ENCODE measurements at places on chromosomes 6 and 20.

GRCh38 chr6:15491255-15491985, 171.4 kb downstream of the DTNBP1 start:
- DNase-seq, result peak; percentile 56

DNA sequence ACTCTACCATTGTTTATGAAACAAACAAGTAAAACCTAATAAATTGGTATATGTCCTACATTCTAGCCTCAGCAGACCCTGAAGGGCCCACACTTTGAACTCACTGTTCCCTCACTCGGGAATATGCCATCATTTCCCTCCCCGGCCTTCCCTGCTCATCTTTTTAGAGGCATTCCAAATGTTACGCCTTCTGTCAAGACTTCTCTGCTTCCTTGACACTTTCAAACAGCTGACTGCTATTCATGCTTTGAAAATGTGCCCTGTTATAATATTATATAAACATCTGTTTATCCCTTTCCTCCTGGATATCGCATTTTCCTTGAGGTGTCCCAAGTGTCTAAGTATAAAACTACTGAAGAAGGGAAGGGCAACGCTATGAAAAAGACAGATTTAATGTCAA, 249.5 kb upstream of the THEMIS start:
- no peak for DNase-seq

GRCh38 chr6:39365281-39366074, 43.0 kb upstream of the KCNK16 start:
- DNase-seq, result no peak

GRCh38 chr6:159691133-159691962, 1.7 kb downstream of the SOD2 start:
- DNase-seq, result peak; percentile 54

- no peak for DNase-seq
Observed at GRCh38 chr6:111989743-111990142, 64.2 kb upstream of the CCN6 start.

- no peak for DNase-seq
Observed at GRCh38 chr6:41878961-41879405, 16.2 kb downstream of the USP49 start.

DNA sequence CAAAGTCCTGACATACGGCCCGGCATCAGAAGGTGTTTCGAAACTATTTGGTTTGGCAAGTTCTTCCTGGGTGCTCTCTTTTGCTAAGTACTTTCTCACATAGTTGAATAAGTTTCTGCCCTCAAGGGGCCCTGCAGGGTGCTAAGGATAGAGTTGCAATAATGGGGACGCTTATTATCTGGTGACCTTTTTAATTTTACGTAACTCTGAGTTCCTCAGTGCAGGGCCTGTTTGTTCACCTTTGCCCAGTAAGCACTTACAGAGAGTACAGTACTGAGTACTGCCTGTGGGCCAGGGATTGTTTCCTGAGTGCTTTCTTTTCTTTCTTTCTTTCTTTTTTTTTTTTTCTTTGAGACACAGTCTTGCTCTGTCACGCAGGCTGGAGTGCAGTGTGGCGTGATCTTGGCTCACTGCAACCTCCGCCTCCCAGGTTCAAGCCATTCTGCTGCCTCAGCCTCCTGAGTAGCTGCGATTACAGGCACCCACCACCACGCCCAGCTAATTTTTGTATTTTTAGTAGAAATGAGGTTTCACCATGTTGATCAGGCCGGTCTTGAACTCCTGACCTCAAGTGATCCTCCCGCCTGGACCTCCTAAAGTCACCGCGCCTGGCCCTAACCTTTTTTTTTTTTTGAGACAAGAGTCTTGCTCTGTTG, 4.5 kb upstream of the PXMP4 start:
- DNase-seq, result no peak

- no peak for DNase-seq
Observed at GRCh38 chr6:35733633-35734032, 3.2 kb upstream of the ARMC12 start.

DNA sequence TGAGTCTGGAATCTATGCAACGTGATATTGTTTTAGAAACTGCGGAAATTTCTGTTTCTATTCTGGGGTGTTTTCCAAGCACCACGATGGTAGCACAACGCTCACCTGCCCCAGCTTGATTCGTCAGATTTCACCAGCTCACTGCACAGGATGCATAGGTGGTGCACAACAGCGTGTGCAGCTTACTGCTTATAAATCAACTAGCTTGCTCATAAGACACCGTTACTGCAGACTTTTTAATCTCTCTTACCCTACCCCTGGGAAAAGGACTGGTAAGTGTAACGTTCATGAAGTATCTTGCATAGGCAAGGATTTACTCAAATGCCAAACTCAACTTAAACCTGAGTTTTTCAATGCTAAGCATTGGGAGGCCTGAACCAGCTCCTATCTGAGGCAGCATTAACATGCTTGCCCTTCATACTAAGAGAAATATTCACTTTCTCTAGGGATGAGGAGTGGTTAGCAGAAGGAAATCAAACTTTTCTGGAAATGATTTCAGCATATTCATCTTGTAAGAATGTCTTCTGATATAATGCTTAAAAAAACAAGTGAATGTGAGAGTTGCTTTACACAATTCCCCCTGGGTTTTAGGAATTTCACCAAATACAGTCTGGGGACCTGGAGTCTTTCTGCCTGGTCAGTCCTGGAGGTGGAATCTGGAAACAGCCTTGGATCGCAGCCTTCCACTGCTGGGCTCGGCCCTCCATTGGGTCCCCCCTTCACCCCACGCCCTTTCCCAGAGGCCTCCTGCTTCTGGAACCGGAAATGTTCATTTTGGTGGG, 100.6 kb downstream of the DACT2 start:
- peak; percentile 72 for DNase-seq

GRCh38 chr6:35036059-35036827, 104.9 kb downstream of the TCP11 start:
- DNase-seq, result no peak

GRCh38 chr6:154478021-154478700, 32.3 kb downstream of the CNKSR3 start:
- DNase-seq, result no peak

- DNase-seq, result no peak
Observed at GRCh38 chr20:49507741-49508434, 25.4 kb upstream of the KCNB1 start.

GRCh38 chr6:88763160-88763559, 200.3 kb downstream of the RNGTT start:
- DNase-seq, result no peak

GRCh38 chr20:47040506-47041125, 146.0 kb downstream of the EYA2 start:
- DNase-seq, result no peak

- no peak for DNase-seq
Observed at GRCh38 chr20:47201074-47201730, 155.3 kb downstream of the ZMYND8 start.

GRCh38 chr20:20685635-20686034, 26.8 kb downstream of the RALGAPA2 start:
- DNase-seq, result no peak

DNA sequence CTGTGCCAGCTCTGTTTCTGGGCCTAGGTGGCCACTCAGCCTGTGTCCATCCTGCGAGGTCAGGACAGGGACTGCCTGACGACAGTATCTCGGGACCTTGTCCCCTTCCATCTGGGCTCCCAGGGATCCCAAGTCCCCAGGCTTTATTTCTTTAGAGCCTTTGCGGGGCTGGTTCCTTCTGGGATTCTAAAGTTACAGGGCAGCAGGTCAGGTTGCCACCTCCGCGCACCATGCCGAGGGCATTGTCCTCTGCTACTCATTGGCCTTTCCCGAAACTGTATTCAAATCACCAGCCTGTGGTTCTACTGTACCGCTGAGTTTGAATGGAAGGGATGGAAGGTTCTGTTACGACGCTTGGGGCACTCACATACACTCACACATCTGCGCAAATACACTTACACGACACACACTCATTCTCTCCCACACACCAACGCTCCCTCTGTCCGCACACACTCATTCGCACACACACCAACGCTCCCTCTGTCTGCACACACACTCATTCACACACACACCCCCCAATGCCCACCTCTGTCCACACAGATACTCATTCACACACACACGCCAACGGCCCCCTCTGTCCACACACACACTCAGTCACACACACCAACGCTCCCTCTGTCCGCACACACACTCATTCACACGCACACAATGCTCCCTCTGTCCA, 59.8 kb upstream of the THBS2 start:
- no peak for DNase-seq

GRCh38 chr6:119105282-119105681, 26.8 kb upstream of the FAM184A start:
- no peak for DNase-seq

GRCh38 chr20:47785854-47786764, 828 bp upstream of the SULF2 start:
- peak; percentile 56 for DNase-seq

DNA sequence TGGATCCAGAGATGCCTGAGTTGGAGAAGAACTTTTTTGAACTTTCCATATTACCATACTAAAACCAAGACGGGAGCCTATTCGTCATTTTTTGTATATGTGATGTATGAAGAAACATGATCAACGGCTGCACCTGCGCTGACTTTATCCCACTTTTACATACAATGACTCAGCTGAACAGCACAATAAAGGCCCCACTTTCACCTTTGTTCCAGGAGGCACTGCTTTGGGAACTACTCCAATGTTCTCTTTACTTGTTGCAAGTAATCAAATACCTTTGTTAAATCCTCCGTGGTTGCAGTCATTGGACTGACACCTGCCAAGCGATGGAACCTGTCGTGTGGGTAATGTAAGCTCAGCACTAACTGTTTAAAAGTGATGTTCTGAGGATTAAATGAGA, 17.3 kb upstream of the BTN3A2 start:
- DNase-seq, result no peak

DNA sequence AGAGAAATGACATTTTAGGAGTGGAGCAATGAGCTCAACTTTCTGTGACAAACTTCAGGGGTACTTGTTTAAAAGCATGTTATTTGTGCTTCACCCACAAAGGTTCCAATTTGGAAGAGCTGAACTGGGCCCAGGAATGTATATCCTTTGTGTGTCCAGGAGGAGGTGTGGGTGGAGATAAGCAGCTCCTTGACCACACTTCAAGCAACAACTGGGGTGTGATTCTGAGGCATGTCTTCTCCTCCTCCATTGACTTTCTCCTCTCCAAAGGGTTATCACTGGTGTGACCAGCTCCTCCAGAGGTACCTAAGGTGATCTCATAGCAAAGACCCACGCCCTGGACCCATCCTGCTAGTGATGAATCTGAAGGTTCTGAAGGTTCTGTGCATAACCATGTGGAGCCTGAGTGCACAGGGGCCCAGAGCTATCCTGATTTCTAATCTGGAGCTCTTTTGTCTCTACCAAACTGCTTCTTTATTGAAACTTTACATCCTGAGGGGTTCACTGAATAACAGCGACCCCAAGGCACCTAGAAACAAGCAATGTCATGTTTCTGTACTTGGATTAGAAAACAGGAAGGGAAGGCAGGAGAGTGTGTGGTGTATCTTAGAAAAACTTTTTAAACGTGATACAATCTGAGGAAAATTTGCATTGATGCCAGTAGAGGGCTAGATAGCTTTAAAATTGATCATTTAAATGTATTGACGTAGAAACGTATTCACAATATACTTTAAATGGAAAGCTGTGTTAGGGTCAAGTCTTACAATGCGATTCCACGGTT, 60.9 kb upstream of the CD93 start:
- no peak for DNase-seq

GRCh38 chr6:148892247-148892646, 145.4 kb downstream of the UST start:
- no peak for DNase-seq

- DNase-seq, result no peak
Observed at GRCh38 chr6:35494161-35494563, 2.7 kb downstream of the TEAD3 start.

GRCh38 chr6:153340568-153340967, 209.5 kb upstream of the RGS17 start:
- no peak for DNase-seq

DNA sequence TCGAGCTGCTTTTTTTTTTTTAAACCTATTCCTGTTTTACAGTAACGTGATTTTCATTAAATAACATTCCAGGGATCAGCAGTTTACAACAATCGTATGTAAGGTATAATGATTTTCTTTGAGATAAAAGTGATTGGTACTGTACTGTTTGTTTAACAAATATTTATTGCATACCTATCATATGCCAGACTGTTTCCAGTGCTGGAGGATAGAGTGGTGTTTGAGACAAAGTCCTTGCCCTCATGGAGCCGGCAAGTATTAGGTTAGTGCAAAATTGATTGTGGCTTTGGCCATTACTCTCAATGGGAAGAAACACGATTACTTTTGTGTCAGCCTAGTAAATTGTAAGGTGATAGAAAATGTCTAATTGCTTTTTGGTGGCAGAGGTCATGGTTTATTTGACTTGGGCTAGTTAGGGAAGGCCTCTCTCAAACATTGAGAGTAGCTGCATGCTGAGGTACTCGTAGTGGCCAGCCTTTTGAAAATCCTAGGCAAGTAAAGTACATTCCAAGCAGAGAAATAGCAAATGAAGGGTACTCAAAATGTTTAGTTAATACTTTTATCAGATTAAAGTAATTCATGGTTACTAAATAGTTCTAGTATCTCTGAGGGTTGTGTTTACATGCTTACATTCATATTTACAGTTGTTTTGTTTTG, 35.6 kb downstream of the PHF3 start:
- DNase-seq, result no peak

GRCh38 chr6:4803343-4803744, 27.1 kb downstream of the CDYL start:
- DNase-seq, result no peak

DNA sequence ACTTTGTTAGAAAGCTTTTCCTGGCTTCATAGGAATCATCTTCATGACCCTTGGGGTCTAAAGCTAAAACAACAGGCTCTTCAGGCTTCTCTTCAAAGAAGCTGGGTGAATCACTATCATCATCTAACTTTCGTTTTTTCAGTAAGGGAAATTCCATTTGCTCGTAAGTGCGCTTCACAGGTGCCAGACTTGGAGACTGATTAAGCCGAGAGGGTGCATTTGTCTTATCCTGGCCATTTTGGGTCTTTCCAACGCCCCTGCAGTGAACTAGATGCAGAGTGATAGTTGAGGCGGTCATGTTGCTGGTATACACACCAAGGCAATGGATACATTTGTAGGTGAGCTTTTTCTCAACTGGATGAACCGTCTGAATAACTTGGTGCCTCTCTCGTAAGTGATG, 38.8 kb downstream of the ADNP start:
- DNase-seq, result no peak

DNA sequence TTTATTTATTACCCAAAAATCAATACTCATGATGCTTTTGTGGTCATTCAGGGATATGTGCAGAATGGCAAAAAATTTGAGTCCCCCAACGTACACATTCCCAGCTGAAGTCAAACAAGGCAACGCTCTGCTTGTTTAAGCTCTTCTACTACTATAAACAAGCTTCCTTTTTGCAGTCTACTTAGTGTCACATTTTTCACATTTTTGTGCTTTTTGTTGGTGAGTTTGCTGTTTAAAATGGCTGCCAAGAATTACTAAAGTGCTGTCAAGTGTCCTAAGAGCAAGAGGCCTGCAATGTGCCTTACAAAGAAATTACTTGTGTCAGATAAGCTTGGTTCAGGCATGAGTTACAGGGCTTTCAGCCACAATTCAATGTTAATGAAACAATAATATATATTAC, 2.1 kb downstream of the WFDC8 start:
- no peak for DNase-seq
